ENCODE measurements at places on chromosomes 1 and 21.
A peak's percentile ranks its signal among the peaks of the same experiment; 100 is the strongest.

- DNase-seq: no peak
These were observed 157.8 kb downstream of the SDCCAG8 start for GRCh38 chr1:243413431-243414151.

GRCh38 chr1:68293609-68294366 is 61.5 kb upstream of the WLS start:
- peak; percentile 37 for DNase-seq

DNA sequence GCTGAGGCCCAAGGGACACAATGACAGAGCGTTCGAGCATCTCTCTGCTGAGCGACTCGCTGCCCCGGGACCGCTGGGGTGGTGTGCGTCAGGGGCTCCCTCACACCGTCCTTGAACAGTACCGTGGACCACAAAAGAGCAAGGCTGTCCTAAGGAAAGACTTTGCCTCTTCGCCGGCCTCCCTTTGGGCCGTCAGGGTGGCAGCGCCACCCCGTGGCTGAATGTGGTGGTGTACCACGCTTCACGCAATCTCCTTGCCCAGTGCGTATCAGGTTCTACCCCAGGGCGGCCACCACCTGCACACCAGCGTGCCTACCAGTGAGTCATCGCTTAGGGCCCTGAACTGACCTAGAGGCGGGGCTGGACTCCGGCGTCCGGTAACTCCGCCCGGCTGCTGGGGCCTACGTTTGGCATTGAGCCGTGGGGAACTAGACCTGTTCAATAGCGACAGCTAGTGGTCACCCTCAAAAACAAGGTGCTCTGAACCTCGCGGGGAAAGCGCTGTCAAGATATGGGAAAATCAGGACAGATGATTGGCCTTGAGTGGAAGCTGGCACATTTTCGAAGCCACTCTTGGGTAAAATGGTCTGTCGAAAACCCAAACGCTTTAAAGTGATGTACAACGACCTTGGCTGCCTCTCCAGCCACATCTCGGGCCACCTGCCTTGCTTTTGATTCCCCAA is 8.1 kb upstream of the TRAF3IP3 start:
- peak; percentile 94 for DNase-seq

DNA sequence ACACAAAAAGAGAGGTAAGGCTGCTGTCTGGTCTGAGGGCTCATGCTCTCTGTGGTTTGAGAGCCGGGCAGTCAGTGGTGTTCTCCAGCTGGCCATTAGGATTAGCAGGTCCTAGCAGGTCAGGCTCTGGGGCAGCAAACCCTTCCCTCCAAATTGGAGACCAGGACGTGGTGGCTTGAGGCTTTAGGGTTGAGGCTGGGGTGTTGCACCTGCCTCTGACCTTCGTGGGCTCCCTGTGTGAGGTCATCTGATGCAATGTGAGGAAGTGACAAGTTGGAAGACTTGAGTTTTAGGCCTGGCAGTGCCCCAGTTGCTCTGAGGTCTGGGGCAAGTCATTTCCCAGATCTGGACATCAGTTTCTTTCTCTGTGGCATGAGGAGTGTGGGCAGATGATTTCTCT is 24.4 kb downstream of the SZRD1 start:
- DNase-seq: no peak

- DNase-seq: no peak
These were observed 16.4 kb downstream of the HEYL start for GRCh38 chr1:39623053-39623452.

- no peak for DNase-seq
These were observed 60.0 kb upstream of the GJA8 start for GRCh38 chr1:147842578-147842977.

DNA sequence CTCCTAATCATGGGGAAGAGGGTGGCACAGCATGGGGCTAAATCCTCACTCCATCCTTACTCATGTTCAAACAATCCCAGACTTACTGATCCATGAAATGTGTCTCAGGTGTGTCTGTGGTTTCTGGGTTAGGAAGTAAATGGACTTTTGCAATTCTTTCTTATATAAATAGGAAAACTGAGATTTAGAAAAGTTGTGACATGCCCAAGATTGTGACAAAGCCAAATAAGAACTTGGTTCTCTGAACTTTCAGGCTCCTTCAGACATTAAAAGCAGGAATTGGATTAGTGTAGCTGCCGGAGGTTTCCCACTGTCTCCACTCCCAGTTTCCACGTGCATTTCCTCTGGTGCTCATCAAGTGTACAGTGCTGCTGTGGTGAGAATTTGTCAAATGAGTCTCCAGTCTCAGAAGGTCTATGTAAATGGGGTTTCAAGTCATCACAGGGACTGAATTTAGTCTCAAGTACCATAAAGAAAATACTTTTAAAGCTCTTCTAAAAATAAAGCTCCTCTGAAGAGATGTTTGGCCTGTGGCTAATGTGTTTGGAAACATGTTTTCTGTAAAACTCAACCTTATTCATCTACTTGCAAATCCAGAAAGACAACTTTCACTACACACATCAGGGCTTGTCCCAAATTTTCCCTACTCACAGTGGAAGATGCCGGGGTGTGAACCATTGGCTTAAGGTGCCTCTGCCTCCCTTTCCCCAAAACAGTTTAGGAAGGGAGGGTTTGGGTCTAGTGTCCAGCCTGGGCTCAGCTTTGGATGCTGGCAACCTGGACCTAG is 115.2 kb downstream of the NGF start:
- no peak for DNase-seq
